Esophagus muscularis mucosa (tissue), 4 donors: ENCODE measurements at places on chromosomes 1 and 21.

- DNase-seq, result no peak
Observed at GRCh38 chr1:206021626-206022365, 1.9 kb downstream of the CTSE start.

DNA sequence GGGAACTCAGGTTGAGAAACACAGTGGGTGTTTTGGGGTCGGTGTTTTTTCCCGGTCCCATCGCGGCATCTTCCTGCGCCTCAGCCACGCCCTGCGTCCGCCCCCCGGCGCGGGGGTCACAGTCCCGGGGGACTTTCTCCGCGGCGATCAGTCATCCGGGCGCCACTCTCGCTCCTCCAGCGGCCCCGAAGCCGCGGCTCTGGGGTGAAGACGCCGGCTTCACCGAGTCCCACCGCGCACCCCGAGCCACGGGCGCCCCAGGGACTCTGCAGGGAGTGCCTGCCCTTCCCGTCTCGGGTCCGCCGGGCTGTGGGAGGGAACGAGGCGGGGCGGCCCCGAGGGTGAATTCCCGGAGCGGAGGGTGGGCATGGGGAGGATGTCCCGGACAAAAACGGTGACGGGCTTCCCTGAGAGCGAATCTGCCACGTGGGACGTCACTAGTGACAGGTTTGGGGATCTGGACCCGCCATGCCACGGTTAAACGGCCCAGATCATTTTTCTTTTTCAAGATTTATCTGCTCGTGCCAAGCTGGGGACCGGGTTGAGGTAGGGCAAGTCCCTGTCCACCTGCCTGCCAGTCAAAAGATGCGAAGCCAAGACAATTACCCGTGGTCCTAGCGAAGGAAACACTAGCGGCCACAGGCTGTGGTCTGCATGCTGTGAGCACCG lies 717 bp upstream of the BATF3 start:
- no peak for DNase-seq

DNA sequence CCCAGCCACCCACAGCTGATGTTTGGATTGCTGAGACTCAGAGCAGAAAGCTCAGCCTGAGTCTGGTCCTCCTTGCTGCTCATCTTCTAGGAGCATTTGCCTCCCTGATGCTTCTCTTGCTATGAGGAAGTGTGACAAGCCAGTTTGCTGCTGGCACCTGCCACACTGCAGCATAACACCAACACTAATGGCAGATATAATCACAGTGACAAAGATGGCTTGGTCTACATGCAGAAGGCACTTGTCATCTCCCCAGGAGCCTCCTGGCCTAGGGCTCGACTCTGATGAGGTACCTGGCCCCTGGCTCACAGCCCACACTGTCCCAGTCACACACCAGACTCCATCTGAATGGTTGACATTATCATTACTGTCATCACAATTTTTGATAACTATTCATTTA lies 13.9 kb upstream of the PSMB2 start:
- no peak for DNase-seq

- DNase-seq, result no peak
Observed at GRCh38 chr1:244006961-244007360, 44.1 kb upstream of the ZBTB18 start.

GRCh38 chr1:41678111-41678878 lies 193.8 kb upstream of the EDN2 start:
- no peak for DNase-seq

- DNase-seq, result no peak
Observed at GRCh38 chr1:12152113-12152891, 14.5 kb upstream of the TNFRSF1B start.

GRCh38 chr1:210098356-210098755 lies 134.2 kb upstream of the SERTAD4 start:
- DNase-seq, result no peak

- no peak for DNase-seq
Observed at GRCh38 chr1:89951766-89952604, 42.9 kb upstream of the ZNF326 start.

DNA sequence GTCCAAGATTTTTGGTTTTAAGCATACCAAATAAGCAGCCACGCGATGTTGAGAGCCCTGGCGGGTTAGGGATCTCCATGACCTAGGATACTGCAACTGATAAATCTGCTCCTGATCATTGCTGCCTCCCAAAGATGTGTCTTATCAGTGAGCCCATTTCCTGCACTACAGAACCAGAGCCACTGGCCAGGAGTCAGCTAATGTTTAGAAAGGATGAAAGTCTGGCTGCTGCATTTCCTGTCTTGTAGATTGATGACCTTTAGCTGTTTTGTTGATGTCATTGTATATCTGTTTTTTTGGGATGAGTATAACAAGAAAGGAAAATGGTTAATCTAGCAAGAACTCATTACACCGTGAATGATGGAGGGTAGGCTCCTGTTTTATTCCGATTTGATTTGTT lies 74.5 kb downstream of the C1orf21 start:
- no peak for DNase-seq

DNA sequence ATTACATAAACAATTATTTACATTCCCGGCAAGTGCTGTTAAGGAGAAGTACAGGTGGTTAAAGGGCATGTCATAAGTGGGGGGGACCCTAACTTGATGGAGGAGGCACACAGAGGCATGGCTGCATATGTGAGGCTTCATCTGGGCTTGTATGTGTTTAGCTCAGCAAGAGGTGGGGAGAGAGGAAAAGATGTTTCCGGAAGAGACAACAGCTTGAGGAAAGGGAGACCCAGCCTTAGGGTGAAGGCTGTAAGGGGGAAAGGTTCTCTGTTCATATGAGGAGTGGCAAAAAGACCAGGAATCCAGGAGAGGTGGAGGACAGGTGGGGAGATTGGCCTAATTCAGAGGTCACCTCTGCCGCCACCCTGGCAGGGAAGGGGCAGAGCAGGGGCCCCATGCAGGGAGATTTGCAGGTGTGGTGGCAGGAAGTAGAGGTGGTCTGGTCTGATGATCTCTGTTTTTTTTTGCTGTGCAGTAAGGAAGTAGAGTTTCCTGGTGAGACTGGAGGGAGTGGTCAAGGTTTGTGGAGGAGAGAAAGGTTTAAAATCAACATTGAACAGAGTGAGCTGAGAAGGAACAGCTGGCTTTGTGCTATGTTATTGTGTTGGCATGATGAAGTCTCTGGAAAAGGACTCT lies 9.0 kb downstream of the TRAF5 start:
- no peak for DNase-seq

GRCh38 chr1:205326812-205327466 lies 5.4 kb upstream of the NUAK2 start:
- no peak for DNase-seq

- DNase-seq, result no peak
Observed at GRCh38 chr1:101902199-101902598, 94.5 kb downstream of the OLFM3 start.

- DNase-seq, result no peak
Observed at GRCh38 chr1:101431956-101432510, 195.2 kb downstream of the S1PR1 start.

DNA sequence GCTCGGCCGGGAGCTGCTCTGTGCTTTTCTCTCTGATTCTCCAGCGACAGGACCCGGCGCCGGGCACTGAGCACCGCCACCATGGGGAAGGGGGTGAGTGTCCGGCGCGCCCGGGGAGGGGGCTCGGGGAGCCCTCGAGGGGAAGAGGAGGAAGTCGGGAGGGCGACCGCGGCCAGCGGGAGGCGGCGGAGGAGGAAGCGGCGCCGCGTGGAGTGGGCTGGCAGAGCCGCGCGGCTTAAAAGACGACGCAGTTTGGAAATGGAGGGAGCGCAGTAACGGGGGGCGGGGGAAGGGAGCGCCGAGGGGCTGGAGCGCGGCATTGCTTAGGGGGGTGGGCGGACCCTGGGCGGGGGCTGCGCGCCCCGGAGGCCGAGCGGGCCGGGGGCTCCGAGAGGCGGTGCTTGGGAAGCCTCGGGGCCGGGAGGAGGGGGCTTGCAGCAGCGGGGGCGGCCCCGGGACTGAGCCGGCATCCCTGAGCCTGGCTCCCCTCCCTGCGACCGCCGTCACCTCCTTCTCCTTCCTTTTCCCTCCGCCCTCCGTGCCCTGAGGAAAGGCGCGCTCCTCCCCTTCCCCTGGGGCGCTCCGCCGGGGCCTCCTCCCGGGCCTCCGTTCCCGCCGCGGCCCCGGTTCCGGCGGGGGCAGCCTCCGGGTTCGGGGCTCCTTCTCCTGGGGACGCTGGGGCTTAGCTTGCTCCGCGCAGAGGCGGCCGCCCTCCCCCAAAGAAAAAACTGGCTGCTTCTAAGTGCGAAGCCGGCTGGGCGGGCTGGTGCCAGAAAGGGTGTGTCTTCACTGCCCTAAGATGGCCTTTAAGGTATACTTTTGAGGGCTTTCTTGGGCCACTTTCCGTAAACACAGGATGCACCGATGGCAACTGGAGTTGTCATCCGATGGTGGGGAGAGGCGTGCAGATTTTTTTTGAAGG lies 648 bp downstream of the ATP1A1 start:
- DNase-seq, result no peak

DNA sequence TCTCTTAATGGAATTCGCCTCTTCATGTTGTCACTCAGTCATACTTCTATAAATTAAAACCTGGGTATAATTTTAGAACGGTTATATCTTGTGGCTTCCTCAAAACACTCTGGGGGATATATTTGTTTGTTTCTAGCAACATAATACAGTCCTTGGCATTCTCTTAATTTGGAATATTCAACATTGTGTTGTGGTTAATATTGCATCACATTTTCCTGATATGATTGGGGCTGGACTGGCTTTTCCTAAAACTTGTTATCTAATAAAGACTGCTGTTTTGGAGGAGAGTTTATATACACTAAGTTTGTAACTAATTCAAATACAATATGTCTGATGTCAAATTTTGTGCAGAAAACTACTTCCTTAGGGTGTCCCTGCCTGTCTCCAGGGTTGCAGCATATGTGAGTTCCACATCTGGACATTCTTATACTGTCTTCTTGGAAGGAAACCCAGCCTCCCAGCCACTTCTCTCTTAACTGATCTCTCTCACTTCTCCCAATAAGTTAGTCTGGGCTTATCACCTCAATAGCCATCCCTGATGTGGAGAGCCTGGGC lies 892.6 kb downstream of the MRPL39 start:
- DNase-seq, result no peak

DNA sequence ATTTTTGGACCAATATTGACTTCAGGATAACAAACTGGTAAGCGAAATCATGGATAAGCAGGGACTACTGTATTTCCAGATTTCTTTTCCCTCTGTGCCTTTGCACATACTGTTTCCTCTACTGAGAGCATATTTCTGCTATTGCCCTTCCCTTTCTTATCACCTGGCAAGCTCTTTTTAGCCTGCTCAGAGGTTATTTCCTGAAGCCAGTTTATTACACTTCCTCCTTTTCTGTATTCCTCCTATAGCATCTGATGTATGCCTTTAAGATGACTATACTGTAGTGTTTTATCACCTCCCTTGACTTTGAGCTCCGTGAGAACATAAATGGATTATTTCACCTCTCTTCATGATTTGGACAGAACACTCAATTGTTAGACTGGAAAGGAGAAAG lies 49.0 kb downstream of the MAGI3 start:
- DNase-seq, result no peak

- no peak for DNase-seq
Observed at GRCh38 chr1:43315963-43316737, 15.4 kb downstream of the TIE1 start.

GRCh38 chr1:175399795-175400194 lies 207.2 kb upstream of the KIAA0040 start:
- DNase-seq, result no peak
